Nucleus accumbens (tissue), 56 donors: ENCODE measurements at places on chromosomes 5 and 9.

- no peak for DNase-seq
These were observed 288.2 kb upstream of the MAP3K1 start for GRCh38 chr5:56527174-56527573.

GRCh38 chr5:112491257-112491656, 72.2 kb upstream of the EPB41L4A start:
- DNase-seq: no peak

GRCh38 chr5:65199993-65200675, 281.6 kb downstream of the ADAMTS6 start:
- no peak for DNase-seq

DNA sequence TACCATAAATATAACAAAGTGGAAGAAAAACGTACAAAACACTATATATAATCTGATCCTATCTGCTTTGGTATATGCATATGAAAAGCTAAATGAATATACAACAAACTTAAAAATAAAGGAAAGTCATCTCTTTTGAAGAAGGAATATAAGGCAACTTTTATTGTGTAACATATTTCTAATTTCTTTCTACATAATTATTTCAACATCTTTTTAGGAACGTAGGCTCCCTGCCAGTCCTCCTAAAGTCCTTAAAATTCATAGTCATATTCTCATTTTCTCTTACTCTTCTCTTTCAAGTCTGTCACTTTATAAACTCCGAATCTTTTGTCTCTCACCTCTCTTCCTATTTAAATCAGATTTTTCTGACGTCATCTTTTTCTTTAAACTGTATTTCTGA, 9.6 kb downstream of the DEPDC1B start:
- no peak for DNase-seq

DNA sequence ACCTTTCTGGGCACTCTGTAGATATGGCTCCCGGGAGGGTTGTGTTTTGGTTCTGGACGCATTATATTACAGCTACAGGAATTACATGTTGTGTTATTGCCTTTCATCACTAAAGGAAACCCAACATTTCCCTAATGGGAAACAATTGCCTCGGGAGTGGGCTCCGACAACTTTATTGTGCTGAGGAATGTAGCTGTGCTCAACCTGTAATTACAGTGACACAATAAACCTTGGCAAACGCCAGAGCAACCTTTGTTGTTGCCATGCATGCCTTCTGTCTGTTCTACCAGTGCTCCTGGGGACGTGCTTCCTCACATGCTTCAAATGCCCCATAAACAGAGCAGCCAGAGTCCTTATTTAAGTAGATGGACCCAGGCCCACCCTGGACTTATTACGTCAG, 182.4 kb downstream of the DIRAS2 start:
- no peak for DNase-seq

DNA sequence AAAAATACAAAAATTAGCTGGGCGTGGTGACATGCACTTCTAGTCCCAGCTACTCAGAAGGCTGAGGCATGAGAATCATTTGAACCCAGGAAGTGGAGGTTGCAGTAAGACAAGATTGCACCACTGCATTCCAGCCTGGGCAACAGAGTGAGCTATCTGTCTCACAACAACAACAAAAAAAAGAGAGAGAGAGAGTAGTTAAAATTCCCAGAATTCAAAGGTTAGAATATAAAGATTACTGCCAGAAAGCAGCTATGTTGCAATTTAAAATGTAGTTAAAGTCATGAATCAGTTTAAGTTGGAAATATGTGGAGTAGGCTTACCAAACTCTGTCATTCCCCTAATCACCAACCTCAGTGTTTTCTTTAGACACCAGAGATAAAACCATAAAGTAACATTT, 58.7 kb upstream of the SUSD1 start:
- DNase-seq: no peak

- DNase-seq: no peak
These were observed 26.1 kb downstream of the PAEP start for GRCh38 chr9:135587658-135588057.

DNA sequence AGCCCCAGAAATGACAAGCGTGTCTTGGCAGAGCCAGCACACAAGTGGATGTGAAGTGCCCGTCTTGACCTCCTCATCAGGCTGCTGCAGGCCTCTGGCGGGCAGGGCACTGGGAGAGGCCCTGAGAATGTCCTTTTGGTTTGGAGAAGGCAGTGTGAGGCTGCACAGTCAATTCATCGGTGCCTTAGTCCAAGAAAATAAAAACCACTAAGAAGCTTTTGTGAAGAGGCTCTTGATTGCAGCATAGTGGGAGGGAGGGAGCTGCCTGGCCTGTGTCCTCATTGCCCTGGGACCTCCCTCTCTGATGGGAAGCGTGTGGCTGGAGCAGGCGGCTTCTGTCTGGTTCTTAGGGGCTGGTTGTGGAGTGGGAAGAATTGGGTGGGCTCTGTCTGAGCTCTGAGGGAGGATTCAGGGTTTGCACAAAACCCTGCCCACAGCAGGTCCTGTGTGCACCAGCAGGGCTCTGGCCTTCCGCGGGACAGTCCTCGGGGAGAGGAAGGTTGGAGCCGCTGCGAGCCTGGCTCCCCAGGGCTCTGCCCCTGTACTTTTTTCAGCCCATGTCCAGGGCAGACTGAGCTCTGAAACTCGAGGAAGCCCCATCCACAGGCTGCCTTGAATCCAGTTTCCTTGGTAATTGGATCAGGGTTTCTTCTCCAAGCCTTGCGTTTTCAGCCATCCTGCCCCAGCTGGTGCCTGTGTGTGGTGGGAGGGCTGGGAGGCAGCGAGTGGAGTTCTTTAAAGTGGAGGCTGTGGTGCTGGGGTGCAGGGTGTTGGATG, 1.1 kb downstream of the HRCT1 start:
- no peak for DNase-seq

DNA sequence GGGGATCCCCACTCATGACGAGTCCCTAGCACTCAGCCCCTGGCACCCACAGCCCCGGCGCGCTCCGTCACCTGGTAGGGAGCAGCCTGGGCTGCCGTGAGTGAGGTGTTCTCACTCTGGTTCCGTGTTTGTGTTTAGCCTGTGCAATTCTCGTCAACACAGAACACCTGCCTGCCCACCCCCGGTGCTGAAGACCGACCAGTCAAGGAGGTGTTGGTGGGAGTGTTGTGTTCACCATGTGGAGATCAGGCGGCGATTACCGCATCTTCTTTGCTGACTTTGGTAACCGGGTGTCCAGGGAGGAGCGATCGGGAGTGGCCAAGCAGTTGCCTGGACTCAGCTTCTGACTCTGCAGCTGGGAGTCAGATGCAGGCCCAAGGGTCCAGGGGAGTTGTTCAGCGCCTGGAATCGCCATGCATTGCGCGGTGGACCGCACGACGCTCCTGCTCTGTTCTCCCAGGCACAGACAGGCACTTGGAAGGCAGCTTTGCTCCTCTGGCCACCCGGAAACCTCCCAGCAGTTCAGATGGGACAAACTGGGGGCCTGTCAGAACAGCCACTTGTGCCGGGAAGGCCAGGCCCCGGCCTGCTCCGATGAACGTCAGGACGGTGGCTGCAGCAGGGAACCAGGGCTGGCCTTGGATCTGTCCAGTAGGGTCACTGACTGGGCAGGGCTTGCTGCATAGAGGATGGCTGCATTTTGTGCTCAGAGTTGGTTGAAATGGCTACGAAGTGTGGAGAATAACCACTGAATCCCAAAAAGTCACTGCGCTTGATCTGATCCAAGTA, 28.2 kb downstream of the EXOC3 start:
- DNase-seq: no peak

GRCh38 chr5:169592937-169593650, 9.5 kb downstream of the SPDL1 start:
- DNase-seq: no peak

DNA sequence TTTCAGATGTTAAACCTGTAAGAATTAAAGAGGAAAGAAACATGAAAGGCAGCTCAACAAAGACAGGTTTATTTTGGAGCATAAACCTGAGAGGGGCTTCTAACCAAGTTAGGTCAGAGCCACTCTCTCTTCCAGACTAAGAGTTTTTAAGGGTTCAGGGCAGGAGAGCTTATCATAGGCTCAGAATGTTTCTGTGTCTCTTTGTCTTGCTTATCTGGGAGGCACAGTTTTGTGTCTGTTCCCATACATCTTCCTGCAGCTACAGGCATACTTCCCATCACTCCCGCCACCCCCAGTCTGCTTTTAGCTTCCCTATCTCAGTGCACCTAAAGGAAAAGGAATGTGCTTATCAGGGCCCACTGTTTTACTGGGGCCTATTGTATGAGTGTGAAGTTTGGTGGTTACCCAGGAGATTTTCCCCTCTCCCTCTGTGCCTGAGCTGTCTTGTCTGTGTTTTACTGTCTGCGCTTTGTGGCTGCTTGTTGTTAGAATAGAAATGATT, 21.9 kb downstream of the CD14 start:
- no peak for DNase-seq

DNA sequence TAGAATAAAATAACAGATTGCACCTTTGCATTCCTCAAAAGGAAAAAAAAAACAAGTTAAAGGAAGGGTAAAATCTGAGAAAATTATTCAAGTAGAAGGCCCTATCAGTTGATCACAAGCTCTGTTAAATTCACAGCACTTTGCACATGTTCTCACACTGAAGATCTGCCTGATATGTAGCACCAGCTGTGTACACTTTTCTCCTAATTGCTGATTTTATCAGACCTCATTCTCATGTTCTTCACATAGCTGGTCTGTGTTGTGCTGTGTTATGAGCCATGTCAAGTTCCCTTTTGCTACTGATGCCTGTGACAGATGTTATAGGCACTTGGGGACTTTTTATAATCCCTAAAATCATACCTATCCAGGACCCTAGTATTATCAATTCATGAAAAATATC, 390.4 kb upstream of the PRR16 start:
- no peak for DNase-seq

DNA sequence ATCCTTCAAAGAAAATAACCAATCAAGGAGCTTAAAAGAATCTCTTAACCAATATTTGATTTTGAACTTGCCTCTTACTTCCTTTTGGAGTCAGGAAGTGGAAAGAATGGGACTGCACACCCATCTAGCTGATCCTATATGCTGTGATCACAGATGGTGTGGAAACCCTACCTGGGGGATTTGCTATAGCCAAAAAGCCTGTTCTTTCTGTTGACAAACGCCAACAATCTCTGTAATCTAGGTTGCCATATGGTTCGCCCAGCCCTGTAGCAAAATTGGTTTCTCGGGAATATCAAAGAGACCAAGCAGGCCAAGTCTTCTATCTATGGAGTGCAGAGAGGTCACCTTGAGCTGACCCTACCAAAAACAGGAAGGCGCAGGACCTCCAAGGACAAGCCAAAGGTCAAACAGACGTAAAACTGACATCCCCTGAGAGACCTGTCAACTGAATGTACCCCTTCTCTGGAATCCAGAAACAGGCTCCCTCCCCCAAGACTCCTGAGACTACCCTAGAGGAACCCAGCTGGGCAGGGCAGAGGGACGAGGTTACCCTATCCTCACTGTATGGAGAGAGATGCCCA, 19.4 kb downstream of the NRG2 start:
- no peak for DNase-seq

- peak; percentile 74 for DNase-seq
These were observed 261.4 kb upstream of the KLF4 start for GRCh38 chr9:107750741-107751566.

GRCh38 chr5:43110606-43111170, 10.0 kb upstream of the ZNF131 start:
- no peak for DNase-seq

GRCh38 chr9:84866396-84867175, 197.1 kb downstream of the NTRK2 start:
- DNase-seq: no peak

DNA sequence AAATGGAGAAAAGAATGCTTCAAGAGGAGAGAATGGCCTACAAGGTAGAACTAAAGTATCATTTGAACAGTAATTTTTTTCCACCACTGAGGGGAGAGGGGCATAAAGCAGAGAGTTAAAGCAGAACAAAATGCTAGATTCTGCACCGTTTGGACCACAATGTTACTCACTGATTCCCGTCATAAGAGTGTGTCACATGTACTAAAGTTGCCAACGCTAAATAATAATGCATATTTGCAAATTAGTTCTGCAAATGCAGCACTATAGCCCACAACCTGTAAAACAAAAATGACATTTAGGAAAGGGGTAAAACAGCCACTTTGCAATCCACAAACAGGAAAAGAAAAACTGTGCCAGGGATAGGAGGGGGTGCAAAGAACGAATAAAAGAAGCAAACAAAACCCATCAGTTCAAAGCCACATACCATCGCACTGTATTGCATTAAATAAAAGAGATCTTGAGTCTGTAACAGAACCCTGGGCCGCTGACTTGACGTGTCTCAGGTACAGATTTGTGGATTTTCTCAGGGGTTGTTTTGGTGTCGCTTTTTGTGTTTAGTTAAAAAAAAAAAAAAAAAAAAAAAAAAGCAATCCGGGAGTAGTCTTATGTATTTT, 7.7 kb upstream of the NFIB start:
- no peak for DNase-seq

GRCh38 chr5:115602591-115603125, 379 bp upstream of the TICAM2 start:
- no peak for DNase-seq

- DNase-seq: no peak
These were observed 251.2 kb downstream of the CHSY3 start for GRCh38 chr5:130155345-130156011.

DNA sequence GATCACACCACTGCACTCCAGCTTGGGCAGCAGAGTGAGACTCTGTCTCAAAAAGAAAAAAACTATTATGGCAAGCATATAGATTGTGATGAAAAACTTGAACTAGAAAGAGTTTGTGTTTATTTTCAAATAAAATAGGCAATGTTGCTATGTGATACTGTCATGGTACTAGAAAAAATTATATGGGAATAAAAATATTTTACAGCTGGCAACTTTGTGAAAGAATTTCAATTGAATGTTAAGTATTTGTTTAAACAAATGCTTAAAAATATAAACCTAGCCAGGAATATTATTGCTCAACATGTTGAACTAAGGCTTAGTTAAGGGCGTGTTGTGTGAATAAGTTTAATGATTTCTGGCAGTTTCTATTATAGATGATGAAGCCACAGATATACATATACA, 31.7 kb downstream of the HSDL2 start:
- no peak for DNase-seq

DNA sequence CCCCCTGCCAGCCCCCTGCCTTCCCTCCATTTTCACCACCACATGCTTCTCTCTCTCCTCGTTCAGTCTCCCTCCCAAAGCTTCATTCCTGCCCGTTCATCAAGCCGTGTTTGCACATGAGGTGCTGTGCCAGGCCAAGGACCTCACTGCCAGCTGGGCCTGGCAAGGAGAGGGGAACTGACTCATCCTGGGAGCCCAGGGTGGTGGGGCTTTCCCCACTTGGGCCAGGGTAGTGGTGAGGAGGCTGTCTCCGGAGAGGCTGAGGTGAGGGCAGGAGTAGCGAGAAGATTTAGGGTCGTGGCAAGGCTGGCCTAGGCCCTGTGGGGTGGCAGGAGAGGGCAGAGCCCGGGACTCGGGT, 30.4 kb upstream of the NOTCH1 start:
- no peak for DNase-seq
